Substantia nigra (tissue), 51 donors: ENCODE measurements at places on chromosomes 11 and 22.

DNA sequence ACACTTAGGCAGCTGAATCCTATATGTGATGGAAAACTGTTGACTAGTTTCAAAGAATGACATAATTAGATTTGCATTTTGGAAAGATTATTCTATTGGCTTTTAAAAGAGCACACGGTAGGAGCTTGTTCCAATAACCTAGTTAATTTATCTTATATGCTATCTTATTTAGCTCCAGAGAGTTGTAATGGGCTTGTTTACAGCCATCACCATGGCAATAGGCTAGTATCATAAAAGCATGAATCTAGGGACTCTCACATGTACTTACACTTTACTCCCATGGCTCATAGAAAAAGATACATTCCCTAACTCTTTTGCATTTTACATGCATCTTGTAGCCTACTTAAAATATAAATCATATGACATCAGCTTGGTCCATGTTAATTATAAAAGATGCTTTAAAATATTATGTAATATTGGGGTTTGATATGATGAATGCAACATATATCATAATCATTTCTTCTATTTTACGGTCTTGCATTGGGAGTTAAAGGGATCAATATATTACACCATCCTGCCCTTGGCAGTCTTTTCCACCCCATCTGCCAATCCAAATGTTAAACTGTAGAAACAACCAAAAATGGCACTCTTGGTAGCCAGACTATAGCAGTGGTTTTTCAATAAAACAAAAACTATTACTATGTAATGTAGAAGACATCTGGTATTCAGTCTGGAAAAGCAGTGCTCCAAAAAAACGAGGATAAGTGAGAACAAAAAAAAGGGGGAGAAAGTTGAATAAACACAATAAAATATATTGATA lies 2254.0 kb downstream of the LRRC4C start:
- DNase-seq = no peak

GRCh38 chr11:37038911-37039310 lies 440.9 kb upstream of the RAG2 start:
- DNase-seq = no peak

GRCh38 chr11:124745835-124746620 lies 6.0 kb downstream of the VSIG2 start:
- no peak for DNase-seq

- no peak for DNase-seq
Observed at GRCh38 chr11:112172362-112172994, 2.8 kb upstream of the BCO2 start.

DNA sequence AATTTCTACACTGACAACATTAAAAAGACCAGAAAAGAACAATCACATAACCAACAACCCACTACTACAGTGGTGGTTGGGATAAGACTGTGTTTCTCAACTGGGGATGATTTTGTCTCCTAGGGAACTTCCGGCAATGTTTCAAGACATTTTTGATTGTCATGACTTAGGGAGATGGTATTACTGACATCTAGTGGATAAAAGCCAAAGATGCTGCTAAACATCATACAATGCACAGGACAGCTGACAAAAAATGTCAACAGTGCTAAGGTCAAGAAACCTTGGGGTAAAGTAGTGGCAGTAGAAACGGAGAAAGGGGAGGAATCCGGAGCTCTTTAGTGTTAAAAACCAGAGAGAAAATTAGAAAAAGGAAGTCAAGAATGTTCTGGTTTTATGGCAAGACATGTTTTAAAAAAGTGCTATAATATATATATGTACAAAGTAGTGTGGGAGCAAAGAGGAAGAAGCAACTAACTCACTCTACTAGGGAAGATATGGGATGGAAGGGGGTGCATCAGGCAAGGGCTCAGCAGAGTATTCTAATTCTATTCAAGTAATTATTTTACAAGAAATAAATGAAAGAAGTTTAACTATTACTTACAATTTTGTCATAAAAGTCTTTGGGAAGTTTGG lies 37.2 kb downstream of the CKAP5 start:
- DNase-seq = no peak
